ENCODE measurements at places on chromosomes 7 and 10. TPM values are rescaled to one million over a fixed set of nuclear protein-coding genes. Genes with fewer than 3 reads are reported as not detected.
A peak's percentile ranks its signal among the peaks of the same experiment; 100 is the strongest.

- H3K4me3 ChIP-seq = no peak overlapping the region
- H3K36me3 ChIP-seq = no peaks in the 10 kb centered on the region
- H3K27ac ChIP-seq = no peak overlapping the region
- no peaks in the 10 kb centered on the region for H3K27me3 ChIP-seq
- H3K4me1 ChIP-seq = no peaks in the 10 kb centered on the region
- DNase-seq = no peak
Observed at GRCh38 chr7:132972745-132973144, 109.1 kb downstream of the CHCHD3 start.

DNA sequence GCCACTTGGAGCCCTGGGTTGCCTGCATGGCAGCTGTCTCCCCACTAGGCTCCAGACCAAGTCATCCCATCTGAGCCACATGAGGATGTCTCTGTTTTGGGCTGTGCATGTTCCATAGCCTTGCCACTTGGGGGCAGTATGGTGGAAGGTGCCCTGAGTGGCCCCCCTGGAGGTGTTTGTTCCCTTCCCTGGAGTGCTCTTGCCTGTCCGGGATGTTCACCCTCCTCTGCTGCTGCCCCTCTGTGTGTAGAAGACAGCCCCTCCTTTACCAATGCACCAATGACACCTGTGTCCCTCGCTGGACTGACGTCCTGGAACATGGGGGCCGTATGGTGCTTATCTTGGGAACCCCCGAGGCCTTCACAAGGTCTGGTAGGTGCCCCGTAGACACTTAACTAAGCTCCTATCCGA, 100.2 kb downstream of the ACTR3B start:
- H3K36me3 ChIP-seq = no peaks in the 10 kb centered on the region
- H3K4me1 ChIP-seq = no peaks in the 10 kb centered on the region
- no peaks in the 10 kb centered on the region for H3K27me3 ChIP-seq
- H3K4me3 ChIP-seq = no peak overlapping the region
- no peak overlapping the region for H3K27ac ChIP-seq

Gene TMEM184A
- 8.4 TPM for total RNA-seq

- H3K27me3 ChIP-seq = no peaks in the 10 kb centered on the region
- no peak for DNase-seq
- H3K4me3 ChIP-seq = no peak overlapping the region
- no peaks in the 10 kb centered on the region for H3K36me3 ChIP-seq
- no peak overlapping the region for H3K27ac ChIP-seq
Observed at GRCh38 chr7:75614401-75614800, 122.3 kb downstream of the SPDYE5 start.

Gene PKD2L1
- not detected for total RNA-seq

- H3K27me3 ChIP-seq = no peaks in the 10 kb centered on the region
- DNase-seq = no peak
- H3K27ac ChIP-seq = peak overlapping the region; percentile 59
- H3K4me1 ChIP-seq = peaks cover 2% of the 10 kb centered on the region
- no peaks in the 10 kb centered on the region for H3K36me3 ChIP-seq
Observed at GRCh38 chr10:122878799-122879338, 512 bp downstream of the FAM24B start.

- peaks cover 8% of the 10 kb centered on the region for H3K4me1 ChIP-seq
- no peaks in the 10 kb centered on the region for H3K36me3 ChIP-seq
- no peak overlapping the region for H3K27ac ChIP-seq
- peak; percentile 78 for DNase-seq
Observed at GRCh38 chr10:73998929-73999691, 1.2 kb downstream of the VCL start.

Gene UCMA
- total RNA-seq = not detected

- H3K27ac ChIP-seq = no peak overlapping the region
- no peak overlapping the region for H3K4me3 ChIP-seq
- no peaks in the 10 kb centered on the region for H3K27me3 ChIP-seq
- no peaks in the 10 kb centered on the region for H3K36me3 ChIP-seq
- H3K4me1 ChIP-seq = no peaks in the 10 kb centered on the region
- DNase-seq = no peak
Observed at GRCh38 chr10:123475466-123475865, 190.7 kb upstream of the GPR26 start.

GRCh38 chr7:52507546-52508255, 527.7 kb upstream of the POM121L12 start:
- no peak for DNase-seq
- no peaks in the 10 kb centered on the region for H3K36me3 ChIP-seq
- H3K27ac ChIP-seq = no peak overlapping the region
- no peak overlapping the region for H3K4me3 ChIP-seq
- no peaks in the 10 kb centered on the region for H3K27me3 ChIP-seq

GRCh38 chr10:62007145-62007544, 105.6 kb downstream of the ARID5B start:
- no peak overlapping the region for H3K4me3 ChIP-seq
- no peaks in the 10 kb centered on the region for H3K27me3 ChIP-seq
- no peak for DNase-seq
- no peaks in the 10 kb centered on the region for H3K4me1 ChIP-seq

GRCh38 chr7:51611937-51612336, 295.3 kb upstream of the COBL start:
- no peak for DNase-seq
- H3K4me1 ChIP-seq = peaks cover 1% of the 10 kb centered on the region
- no peak overlapping the region for H3K4me3 ChIP-seq
- H3K27me3 ChIP-seq = no peaks in the 10 kb centered on the region
- no peaks in the 10 kb centered on the region for H3K36me3 ChIP-seq
- no peak overlapping the region for H3K27ac ChIP-seq

- H3K36me3 ChIP-seq = no peaks in the 10 kb centered on the region
- H3K4me3 ChIP-seq = no peak overlapping the region
- H3K27me3 ChIP-seq = no peaks in the 10 kb centered on the region
- no peak for DNase-seq
- H3K27ac ChIP-seq = no peak overlapping the region
Observed at GRCh38 chr10:115026056-115026745, 67.0 kb upstream of the ATRNL1 start.

DNA sequence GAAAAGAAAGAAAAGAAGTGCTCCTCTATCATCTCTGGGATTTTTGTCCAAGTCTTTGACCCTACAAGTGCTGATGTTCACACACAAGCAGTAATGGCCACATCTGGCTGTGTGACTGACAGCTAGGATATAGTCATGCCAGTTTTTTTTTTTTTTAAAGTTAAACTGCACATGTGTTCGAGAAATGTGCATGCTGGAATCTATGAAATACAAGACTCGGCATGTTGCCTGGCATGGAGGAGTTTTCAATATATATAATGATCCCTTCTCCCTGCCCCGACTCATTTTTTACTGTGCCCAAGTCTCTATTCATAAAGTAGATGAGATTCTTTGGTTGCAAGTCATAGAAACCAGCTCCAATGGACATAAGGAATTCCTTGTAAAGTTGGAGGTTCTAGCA, 60.4 kb upstream of the FGFR2 start:
- no peaks in the 10 kb centered on the region for H3K4me1 ChIP-seq
- DNase-seq = no peak
- no peaks in the 10 kb centered on the region for H3K36me3 ChIP-seq
- H3K27me3 ChIP-seq = no peaks in the 10 kb centered on the region

Gene CDNF
- total RNA-seq = 3.5 TPM

DNA sequence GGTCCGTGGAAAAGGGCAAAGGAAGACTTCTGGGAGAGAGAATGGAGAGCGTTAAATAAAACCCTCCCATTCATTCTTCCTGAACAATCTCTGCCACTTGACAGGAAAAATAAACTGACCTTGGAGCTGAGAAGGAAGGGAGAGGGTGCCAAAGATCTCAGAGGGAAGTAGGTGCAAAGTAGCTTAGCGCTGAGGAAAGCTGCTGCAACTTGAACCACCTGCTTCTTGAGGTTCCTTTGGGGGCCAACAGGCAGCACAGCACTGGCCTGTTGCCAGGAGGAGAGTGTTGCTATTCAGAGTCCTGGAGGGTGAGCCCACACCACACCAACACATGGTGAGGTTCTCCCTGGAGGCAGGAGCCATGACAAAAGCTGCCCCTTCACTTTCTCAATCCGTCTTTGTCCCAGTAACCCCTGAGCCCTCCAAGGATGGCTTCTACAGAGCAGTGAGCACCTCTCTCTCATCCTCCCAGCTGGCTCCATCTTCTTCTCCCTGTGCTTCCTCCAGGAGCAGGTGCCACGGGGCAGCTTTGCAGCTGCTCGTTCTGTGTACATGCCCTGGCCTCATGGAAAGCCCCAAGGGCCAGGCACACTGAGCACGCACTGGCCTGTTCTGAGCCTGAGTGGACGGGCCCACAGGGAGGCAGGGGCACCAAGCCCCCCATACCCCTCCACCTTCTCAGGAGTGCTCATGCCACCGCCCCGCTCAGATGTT, 101.3 kb downstream of the STRA8 start:
- peaks cover 3% of the 10 kb centered on the region for H3K4me1 ChIP-seq
- DNase-seq = no peak
- H3K27ac ChIP-seq = no peak overlapping the region
- no peak overlapping the region for H3K4me3 ChIP-seq
- no peaks in the 10 kb centered on the region for H3K27me3 ChIP-seq

Gene ZNF716
- not detected for total RNA-seq

DNA sequence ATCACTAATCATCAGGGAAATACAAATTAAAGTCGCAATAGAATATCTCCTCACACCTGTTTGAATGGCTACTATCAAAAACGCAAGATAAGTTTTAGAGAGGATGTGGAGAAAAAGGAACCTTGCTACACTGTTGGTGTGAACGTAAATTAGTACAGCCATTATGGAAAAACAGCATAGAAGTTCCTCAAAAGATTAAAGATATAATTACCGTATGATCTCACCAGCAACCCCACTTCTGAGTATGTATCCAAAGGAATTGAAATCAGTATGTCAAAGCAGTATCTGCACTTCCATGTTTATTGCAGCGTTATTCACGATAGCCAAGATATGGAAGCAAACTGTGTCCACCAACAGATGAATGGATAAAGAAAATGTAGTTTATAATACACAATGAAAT, 164.4 kb downstream of the ZNF365 start:
- no peaks in the 10 kb centered on the region for H3K36me3 ChIP-seq
- H3K4me3 ChIP-seq = no peak overlapping the region
- no peaks in the 10 kb centered on the region for H3K4me1 ChIP-seq
- no peaks in the 10 kb centered on the region for H3K27me3 ChIP-seq
- no peak overlapping the region for H3K27ac ChIP-seq
- no peak for DNase-seq

Gene H2BK1
- total RNA-seq = 1.0 TPM

- H3K27ac ChIP-seq = peak overlapping the region; percentile 78
- H3K27me3 ChIP-seq = no peaks in the 10 kb centered on the region
- no peak for DNase-seq
- H3K36me3 ChIP-seq = no peaks in the 10 kb centered on the region
Observed at GRCh38 chr10:63133821-63134557, 861 bp downstream of the NRBF2 start.

DNA sequence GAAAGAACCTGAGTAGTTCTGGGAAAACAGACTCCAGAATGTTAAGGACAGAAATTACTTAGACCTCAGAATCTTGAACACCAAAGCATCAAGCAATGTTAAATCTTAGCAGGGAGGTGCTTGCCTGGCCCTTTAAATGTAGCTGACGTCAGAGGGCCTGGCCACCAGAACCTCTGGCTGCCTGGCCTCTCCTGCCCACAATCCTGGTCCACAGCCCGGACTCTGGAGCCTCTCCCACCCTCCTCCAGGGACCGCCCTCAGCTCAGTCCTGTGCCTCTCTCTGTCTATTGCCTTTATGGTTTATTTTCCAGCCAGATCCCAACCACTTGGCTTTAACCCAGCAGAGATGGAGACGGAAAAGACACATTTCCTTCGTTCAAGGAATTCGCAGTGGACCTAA, 42.2 kb upstream of the EGR2 start:
- H3K27ac ChIP-seq = no peak overlapping the region
- no peaks in the 10 kb centered on the region for H3K27me3 ChIP-seq

Gene AOC1
- not detected for total RNA-seq

DNA sequence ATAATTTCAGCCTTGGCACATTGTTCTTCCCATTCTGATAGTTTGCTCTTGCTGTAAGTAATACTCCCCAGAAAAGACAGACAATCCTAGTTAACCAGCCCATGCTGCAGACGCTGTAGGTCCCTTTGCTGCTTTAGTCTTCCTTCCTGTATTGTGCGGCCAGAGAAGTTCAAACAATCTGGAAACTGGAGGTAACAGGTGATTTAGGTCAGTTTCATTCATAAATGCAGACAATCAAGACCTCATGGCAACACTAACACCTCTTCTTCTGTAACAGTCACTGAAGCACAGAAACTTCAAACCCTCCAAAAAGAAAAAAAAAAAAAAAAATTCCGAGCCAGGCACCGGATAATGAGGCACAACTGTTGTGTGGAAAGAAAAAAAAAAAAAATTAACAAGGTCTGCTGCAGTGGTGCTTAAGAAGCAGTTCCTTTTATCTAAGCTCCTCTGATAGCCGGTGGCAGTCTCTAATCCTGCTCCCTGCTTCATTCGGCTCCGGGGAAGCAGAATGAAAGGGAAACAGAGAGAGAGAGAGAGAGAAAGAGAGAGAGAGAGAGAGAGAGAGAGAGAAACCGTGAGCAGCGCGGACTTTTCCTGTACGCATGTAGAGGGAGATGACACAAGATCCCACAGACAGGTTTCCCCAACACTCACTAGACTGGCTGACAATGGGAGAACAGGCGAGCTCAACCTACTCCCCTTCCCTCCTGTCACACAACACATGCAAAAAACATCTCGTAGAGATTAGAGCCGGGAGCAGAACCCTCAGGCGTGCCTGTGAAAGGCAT, at the start of gene SEMA3A:
SEMA3A (minus strand) TSS at position 306 of the 788 bp plus-strand sequence; CDS start at position 103, 203 bp downstream.
- peak; percentile 15 for DNase-seq
- H3K4me1 ChIP-seq = no peaks in the 10 kb centered on the region
- no peaks in the 10 kb centered on the region for H3K27me3 ChIP-seq
- no peaks in the 10 kb centered on the region for H3K36me3 ChIP-seq
- no peak within 1 kb of the TSS for H3K27ac ChIP-seq

GRCh38 chr10:101400585-101400984, 46.6 kb downstream of the BTRC start:
- H3K27ac ChIP-seq = no peak overlapping the region
- no peak for DNase-seq
- H3K27me3 ChIP-seq = no peaks in the 10 kb centered on the region
- no peaks in the 10 kb centered on the region for H3K36me3 ChIP-seq
- H3K4me1 ChIP-seq = no peaks in the 10 kb centered on the region

GRCh38 chr7:80147543-80148391, 13.1 kb downstream of the GNAI1 start:
- no peak overlapping the region for H3K4me3 ChIP-seq
- H3K4me1 ChIP-seq = peaks cover 7% of the 10 kb centered on the region
- H3K27me3 ChIP-seq = no peaks in the 10 kb centered on the region
- no peaks in the 10 kb centered on the region for H3K36me3 ChIP-seq

- no peak overlapping the region for H3K4me3 ChIP-seq
- no peaks in the 10 kb centered on the region for H3K27me3 ChIP-seq
- DNase-seq = no peak
- H3K27ac ChIP-seq = no peak overlapping the region
- H3K36me3 ChIP-seq = no peaks in the 10 kb centered on the region
Observed at GRCh38 chr10:92901819-92902251, 53.5 kb downstream of the EXOC6 start.

DNA sequence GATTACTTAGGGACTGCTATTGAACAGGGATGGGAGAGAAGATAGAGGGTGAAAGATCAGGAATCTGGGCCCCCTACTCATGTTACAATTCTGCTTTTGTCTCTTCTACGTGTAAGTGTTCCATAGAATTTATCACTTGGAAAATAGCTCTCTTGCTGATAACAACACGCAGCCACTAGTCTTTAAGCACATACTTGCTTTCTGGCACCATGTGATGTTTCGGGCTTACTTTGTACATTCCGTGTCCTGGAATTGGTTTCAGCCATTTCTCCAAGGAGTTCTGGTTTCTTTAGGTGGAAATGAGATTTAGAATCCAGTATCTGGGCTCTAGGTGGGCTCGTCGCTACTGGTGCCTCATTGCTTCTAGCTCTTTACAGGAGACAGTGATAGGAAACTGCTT, 59.7 kb downstream of the TFAM start:
- DNase-seq = no peak
- H3K4me3 ChIP-seq = no peak overlapping the region
- H3K27me3 ChIP-seq = no peaks in the 10 kb centered on the region
- H3K4me1 ChIP-seq = no peaks in the 10 kb centered on the region
- H3K36me3 ChIP-seq = no peaks in the 10 kb centered on the region
- no peak overlapping the region for H3K27ac ChIP-seq

Gene LRRC18
- total RNA-seq = not detected

Measured in ovary (tissue), 10 donors.